ENCODE measurements at places on chromosomes 5 and 9. TPM values are rescaled to one million over a fixed set of nuclear protein-coding genes. Genes with fewer than 3 reads are reported as not detected.

SH3GL2 gene
- 5.4 TPM for polyA plus RNA-seq

IRX1 gene
- polyA plus RNA-seq: 23.9 TPM

PKD2L2 gene
- polyA plus RNA-seq: not detected

LECT2 gene
- 2.1 TPM for polyA plus RNA-seq

C9 gene
- 0.50 TPM for polyA plus RNA-seq

PAPPA gene
- polyA plus RNA-seq: 4.0 TPM

PTBP3 gene
- polyA plus RNA-seq: 92.0 TPM

SAXO1 gene
- 0.22 TPM for polyA plus RNA-seq

MED7 gene
- 21.3 TPM for polyA plus RNA-seq

TMEM215 gene
- 0.28 TPM for polyA plus RNA-seq

ORM2 gene
- polyA plus RNA-seq: not detected

PCDHGA5 gene
- 2.4 TPM for polyA plus RNA-seq

ANXA2R gene
- polyA plus RNA-seq: 1.1 TPM

PPP3R2 gene
- 0.10 TPM for polyA plus RNA-seq

ETF1 gene
- polyA plus RNA-seq: 82.8 TPM

LCNL1 gene
- polyA plus RNA-seq: 0.23 TPM

RFX3 gene
- polyA plus RNA-seq: 17.4 TPM

STK32A gene
- polyA plus RNA-seq: 13.4 TPM

INSYN2B gene
- 2.0 TPM for polyA plus RNA-seq

TAF11L10 gene
- polyA plus RNA-seq: not detected

LSM11 gene
- 8.3 TPM for polyA plus RNA-seq

GRXCR2 gene
- not detected for polyA plus RNA-seq

CDH9 gene
- polyA plus RNA-seq: 13.5 TPM

IFNK gene
- not detected for polyA plus RNA-seq

AQP7 gene
- 17.5 TPM for polyA plus RNA-seq

All from right renal cortex interstitium (tissue), 3 donors.